Choroid plexus epithelial cell (primary cell): ENCODE measurements at places on chromosomes 7 and 10.

GRCh38 chr10:35728341-35728740 is 86.2 kb upstream of the FZD8 start:
- DNase-seq = no peak

DNA sequence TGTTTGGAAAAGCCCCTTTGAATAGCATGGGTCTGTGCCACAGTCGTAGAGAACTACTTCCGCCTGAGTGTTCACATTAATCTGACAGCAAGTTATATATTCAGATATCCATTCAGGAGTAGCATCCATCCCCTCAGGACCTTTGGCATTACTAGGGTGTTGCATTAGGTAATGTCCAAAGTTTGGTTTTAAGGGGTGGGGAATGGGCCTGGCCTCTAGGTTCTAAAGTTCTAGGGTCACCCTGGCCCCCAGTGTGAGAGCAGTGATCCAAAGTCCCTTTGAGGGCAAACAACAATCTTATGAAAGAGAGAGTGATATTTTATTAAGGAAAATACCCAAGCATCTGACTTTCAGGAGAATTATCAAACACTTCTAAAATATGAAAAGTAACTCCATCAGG is 12.3 kb downstream of the MCM10 start:
- DNase-seq = no peak

DNA sequence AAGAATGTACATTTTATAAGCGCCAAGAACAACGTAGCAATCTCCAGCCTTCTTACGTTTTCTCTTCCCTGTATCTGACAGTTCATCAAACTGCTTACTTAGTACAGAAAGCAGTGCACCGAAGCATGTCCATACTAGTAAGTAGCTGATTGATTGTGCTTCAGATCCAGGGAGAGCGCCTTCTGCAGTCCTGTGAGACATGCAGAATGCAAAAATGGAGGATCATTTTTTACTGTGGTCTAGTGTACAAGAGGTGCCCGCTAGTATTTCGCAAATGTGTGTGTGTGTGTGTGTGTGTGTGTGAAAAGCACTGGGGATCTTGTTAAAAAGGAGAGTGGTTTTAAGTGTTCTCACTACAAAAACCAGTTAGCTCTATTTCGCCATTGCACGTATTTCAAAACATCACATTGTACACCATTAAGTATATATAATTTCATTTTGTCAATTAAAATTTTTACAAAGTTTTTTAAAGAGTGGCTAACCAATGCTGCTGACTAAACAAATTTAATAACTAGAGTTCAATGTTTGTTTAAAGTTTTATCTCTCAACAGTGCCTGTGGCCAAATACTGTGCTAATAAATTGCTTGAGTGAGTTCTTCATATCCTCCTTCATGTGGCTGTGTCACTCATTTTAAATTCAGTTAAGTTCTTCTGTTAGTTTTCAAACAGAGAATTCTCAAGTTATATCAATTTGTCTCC is 99.6 kb downstream of the ZMYND11 start:
- no peak for DNase-seq

- peak; percentile 53 for DNase-seq
Observed at GRCh38 chr7:2321020-2321419, 6.8 kb upstream of the SNX8 start.
